ENCODE measurements at places on chromosomes 11 and 22.
A peak's percentile ranks its signal among the peaks of the same experiment; 100 is the strongest.

DNA sequence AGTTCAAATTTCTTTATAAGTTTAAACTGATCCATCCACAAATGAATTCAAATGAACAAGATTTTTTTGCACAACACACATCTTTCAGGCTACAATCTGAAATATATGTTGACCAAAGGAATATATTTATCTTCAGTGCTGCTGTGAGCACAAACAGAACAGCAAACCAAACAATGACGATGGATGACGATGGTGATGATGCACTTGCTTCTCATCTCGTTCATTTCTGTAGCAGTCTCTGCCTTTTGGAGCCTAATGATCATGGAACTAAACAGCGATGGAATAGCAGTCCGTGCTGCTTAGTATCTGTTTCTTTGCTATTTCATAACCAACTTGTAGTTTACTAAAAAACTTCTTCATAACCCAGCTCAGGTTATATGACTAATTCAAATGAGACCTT is 220.7 kb upstream of the BLID start:
- DNase-seq = no peak

DNA sequence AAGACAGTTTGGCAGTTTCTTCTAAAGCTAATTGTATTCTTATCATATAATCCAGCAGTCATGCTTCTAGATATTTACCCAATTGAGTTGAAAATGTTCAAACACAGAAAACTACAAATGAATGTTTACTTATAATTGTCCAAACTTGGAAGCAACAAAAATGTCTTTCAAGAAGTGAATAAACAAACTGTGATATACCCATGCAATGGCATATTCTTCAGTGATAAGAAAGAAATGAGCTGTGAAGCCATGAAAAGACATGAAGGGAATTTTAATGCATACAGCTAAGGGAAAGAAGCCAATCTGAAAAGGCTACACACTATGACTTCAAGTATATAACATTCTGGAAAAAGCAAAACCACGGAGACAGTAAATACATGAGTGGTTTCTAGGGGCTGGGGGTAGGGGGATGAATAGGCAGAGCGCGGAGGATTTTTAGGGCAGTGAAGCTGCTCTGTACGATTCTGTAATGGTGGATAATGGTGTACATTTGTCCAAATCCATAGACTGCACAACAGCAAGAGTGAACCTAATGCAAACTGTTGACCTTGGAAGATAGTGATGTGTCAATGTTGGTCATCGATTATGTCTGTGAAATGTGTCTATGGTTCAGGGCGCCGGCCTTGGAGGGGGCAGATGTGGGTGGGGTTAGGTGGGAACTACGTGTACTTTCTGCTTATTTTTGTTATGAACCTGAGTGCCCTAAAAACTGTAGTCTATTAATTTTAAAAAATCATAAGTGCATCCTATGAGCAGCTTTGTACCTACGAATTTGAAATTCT is 424.9 kb downstream of the TBC1D22A start:
- DNase-seq = no peak

DNA sequence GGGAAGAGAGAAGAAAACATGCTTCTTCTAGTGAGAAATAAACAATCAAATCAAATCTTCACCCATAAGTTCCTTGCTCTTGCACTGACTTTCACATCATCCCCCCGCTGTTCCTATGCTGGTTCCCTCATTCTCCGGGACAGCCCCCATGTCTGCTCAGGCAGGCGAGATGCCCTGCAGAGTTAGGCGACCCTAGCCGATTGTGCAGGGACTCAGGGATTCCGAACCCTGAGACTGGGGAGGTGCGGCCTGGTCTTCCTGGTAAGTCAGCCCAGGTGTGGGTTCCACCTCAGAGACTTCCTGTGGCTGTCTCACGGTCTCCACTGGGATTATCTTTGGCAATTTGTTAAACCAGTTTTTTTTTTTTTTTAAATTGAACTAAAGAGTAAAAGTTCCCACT is 6.6 kb downstream of the TTC38 start:
- no peak for DNase-seq

DNA sequence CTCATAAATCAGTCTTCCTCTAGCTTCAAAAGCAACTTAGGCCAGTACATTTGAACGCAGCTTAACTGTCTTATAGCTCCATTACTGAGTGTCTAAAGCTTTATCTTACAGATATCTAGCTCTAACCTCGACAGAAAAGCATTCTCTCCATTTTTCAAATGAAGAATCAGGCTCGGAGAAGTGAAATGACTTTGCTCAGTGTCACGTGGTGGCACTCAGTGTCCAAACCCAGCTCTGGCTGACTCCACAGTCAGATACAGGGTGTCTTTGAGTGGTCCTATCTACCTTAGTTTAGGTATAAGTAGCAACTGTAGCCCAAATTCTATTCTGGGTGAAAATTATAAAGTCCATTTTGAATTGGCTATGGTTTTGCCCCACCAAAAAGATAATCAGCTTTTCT is 38.7 kb upstream of the CHST1 start:
- DNase-seq = no peak

DNA sequence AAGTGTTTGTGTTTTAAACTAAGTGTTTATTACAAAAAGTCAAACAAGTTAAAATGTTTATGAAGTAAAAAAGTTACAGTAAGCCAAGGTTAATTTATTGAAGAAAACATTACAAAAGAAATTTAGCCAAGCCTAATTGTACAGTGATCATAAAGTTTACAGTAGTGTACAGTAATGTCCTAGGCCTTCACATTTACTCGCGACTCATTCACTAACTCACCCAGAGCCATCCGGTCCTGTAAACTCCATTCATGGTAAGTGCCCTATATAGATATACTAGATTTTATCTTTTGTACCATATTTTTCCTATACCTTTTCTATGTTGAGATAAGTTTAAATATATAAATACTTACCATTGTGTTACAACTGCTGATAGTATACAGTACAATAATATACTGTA is 481.8 kb upstream of the TENM4 start:
- no peak for DNase-seq

DNA sequence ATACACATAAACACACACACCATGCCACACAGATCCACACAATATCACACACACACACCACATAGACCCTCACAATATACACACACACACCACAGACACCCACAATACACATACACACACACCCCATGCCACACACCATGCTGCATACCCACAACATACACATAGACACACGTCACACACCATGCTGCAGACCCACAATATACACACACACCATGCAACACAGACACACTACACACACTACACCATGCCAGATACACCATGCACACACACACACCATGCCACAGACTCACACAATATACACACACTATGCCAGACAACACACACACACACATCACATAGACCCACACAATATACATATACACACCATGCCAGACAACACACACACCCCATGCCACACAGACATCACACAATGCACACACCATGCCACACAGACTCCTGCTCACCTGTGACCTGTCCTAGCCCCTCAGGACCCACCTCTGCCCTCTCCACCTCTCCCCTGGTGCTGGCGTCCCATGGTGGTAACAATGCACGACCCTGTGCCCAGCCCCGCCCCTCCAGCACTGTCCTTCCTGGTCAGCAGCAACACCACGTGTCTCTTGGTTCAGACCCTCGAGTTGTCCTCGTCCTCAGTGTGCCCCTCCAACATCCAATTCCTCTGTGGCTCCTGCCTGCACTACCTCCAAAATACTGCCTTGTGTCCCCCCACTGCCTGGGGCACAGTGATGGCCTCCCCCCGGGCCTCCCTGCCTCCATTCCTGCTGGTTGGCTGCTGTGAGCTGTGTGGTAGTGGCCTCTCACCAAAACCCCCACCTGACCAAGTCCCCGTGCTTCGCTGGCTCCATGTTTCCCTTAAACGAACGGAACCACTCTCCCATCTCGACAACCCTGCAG is 23.7 kb upstream of the RFPL3 start:
- DNase-seq = no peak

- peak; percentile 17 for DNase-seq
Measured at GRCh38 chr11:132671851-132672370, 860.4 kb downstream of the OPCML start.

GRCh38 chr11:100777736-100778135 is 90.6 kb downstream of the ARHGAP42 start:
- no peak for DNase-seq

DNA sequence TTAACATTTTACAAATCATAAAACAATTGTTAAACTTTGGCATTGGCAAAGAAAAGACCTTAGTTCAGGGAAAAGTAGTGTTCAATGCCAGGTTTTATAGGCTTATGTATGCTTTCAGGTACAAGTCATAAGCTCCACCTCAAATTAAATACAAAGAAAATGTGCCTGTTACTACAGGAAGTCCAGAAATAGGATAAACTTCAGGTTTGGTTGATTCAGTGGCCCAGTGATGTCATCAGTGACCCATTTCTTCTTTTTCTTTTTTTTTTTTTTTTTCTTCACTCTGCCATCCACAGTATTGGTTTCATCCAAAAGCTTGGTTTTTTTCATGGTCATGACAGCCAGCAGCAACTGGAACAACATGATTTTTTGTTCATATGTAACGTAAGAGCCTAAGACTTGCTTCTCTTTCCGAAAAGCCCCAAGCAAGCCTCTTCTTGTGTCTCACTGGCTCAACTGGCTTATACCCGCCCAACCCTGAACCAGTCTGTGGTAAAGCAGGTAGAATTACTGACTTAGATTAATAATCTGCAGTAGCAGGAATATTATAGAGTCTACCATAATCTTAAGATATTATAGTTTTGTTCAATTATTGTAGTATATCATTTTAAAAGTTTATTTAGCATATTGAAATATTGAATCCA is 46.2 kb downstream of the TTC17 start:
- no peak for DNase-seq

DNA sequence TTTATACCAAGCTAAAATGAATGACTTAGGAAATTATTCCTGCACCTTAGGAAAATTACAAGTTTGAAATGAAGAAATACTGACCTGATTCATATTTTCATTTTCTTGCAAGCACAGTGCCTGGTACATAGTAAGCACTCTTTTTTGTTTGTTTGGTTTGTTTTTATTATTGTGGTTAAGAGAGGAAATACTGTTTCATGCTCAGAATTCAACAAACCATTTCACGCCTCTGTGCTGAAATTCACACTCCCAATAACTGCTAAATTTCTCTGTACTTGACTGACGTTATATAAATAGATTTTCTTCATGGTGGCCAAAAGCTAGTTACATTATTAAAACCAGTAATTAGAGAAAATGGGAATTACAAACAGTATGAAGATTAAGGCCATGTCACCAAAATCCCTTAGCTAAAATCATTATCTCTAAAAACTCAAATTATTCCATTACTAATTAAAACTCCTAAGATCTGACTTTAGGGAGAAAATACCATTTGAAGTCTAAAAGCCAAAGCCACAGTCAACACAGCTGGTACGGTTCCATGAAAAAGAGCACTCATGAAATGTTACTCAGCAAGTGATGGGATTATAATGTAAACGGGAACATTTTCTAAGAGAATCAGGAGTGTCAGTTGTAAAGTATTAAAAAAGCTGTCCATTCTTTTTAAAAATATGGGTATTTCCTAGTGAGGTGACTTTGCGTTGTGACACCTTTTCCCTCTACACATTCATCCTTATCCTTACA is 77.8 kb upstream of the DDI1 start:
- DNase-seq = no peak

DNA sequence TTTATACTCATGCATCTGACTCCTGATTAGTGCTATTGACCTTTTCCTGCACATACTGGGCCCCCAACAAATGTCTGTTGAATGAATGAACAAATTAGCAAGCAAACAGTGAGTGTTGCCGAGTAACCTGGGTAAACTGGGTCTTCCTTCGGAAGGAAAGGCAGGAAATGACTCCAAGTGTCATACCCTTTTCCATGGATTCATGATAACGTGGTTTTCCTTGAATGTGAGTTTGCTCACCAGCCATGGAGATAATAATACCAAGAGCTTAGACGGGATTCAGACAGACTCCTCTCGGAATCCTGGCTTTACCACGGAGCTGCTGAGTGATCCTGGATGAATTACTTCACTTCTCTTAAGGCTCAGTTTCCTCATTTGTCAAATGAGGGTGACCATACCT is 16.7 kb downstream of the TECTA start:
- no peak for DNase-seq

DNA sequence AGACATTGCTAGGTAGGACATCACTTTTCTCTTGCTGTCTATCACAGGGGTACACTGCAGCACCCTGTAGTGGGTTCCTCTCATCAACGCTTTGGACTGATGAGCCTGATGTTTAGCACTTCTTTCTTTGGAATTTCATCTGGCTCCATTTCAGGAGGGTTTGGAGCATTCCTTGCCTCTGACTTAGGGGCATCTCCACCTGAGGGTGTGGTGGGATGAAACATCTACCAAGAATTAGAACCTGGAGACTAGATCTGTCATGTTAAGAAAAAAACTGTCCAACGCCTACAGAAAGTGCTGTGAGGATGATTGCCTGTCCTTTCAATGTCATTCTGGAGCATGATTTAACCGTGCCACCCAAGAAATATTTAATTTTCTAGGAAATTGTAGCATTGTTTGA is 648.4 kb downstream of the ETS1 start:
- DNase-seq = no peak

- peak; percentile 64 for DNase-seq
Measured at GRCh38 chr11:69012092-69013008, 696 bp downstream of the MRGPRF start.

- peak; percentile 70 for DNase-seq
Measured at GRCh38 chr11:61978703-61979661, 11.5 kb upstream of the FTH1 start.

DNA sequence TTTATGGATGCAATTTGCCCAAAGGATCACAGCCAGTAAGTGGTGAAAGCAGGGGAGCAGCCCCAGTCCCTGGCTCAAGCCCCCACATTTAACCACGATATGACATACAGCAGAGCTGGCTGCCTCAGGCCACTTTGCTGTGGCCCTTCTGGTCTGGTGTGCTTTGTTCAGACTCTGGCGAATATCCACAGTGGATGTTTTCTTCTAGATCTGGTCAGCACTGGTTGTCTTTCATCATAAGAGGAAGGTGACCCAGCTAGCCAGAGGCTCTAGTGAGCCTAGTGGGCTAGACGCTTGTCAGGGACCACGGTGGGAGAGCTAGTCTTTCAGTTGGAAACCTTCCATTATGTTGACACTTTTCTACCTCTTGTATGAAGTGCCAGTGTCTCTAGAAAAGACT is 42.5 kb downstream of the DGCR2 start:
- DNase-seq = no peak

DNA sequence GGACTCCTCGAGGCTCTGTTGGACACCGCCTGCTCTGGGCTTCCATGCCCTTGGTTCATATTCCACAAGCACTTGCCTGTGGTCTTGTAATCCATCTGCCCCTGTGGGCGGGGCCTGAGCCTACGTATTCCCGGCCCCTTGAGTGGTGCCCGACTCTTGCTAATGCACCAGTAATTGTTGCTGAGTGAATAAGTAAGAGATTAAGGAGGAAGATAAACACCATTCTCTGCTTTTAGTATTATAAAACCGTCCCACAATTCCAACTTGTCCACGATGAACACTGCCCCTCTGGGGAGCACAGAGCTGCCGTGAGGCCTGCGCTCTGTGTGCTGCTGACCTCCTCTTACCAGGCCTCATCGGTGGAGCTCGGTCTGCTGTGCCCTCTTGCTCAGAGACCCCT is 50.3 kb downstream of the MICAL2 start:
- no peak for DNase-seq

- DNase-seq = no peak
Measured at GRCh38 chr11:34536056-34536455, 22.5 kb upstream of the ELF5 start.
